ENCODE measurements at places on chromosomes 2 and 18.

DNA sequence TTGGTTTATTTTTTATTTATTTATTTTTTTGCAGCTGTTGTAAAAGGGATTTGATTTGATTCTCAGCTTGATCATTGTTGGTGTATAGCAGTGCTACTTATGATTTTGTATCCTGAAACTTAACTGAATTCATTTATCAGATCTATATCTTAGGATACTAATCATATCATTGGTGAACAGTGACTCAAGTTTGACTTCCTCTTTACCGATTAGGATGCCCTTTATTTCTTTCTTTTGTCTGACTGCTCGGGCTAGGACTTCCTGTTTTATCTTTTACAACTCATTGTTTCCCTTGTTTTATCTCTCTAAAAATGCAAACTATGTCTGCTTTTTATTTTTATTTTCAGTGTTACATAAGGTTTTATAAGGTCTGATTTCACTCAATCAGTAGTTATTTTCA lies 23.6 kb downstream of the SP100 start:
- DNase-seq, result no peak

DNA sequence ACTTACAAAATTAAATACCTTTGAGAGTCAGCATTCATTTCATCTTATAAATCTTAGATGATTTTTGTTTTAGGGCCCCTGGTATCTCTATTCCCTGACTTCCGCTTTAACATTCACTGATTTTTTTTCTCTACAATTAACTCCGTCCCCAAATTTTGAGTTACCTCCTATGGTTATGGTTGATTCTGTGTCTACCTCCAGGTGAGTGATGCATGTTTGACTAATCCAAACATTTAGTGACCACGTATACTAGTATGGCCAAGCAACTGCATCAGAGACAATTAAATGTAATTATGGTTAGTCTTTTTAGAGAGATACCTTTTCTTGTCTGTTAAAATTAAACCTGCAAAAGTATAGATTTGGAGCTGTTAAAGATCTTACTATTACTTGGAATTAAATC lies 120.3 kb downstream of the CCDC102B start:
- DNase-seq, result no peak

- DNase-seq, result no peak
Measured at GRCh38 chr2:205582366-205582765, 99.9 kb upstream of the NRP2 start.

- no peak for DNase-seq
Measured at GRCh38 chr2:42136782-42137124, 32.4 kb upstream of the EML4 start.

DNA sequence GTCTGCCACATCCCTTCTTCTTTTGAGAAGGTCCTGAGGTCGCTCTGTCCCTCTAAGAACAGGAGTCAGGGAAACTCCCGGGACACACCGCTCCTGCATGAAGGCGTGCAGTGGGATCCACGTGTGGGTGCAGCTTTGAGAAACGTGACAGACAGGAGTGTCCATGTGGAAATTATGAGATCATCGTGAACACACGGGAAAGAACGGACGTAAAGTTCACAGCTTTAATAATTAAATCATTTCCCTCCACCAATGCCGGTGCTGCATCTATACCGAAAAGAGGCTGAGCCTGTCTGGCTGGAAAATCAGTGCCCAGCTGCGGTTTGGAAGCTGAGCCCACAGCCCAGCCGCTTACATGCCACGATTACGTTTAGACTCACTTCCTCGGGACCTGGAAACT lies 372.4 kb upstream of the SALL3 start:
- DNase-seq, result no peak

DNA sequence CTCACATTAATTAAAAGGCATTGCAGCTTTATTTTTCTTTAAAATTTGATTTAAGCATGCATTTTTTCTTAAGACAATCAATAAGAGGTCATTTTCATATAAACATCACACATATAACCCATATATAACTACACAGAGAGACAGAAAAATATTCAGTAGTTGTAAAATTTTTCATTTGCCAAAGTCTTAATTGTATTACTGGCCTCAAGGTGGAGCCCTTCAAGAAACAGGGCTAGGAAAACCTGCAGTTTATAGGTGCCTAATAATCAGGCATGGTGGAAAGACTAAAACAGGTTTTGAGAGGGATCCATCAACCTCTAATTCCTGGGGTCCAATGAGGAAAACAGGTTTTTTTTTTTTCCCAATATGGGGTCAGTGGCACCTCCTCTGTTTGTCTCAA lies 71.3 kb upstream of the ZNF804A start:
- no peak for DNase-seq

GRCh38 chr2:141162314-141162713 lies 968.5 kb downstream of the LRP1B start:
- no peak for DNase-seq

DNA sequence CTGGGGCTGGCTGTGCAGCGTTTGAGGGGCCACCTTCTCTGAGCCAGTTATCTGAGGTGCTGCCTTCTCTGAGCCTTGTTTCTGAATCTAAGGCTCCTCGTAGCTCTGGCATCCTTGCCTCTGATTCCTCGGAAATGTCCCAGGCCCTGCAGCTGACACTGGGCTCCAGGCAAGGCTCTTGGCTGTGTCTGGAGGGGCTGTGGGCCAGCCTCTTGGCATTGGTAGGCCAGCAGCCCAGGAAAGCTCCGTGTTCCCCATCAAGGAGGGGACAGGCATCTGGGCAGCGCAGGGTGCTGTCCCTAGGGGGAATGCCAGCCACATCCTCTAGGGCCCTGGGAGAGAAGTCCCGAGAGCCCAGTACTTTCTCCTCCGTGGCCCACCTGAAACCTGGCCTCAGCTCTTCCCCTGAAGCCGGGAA lies 40.7 kb upstream of the TAF1B start:
- no peak for DNase-seq

DNA sequence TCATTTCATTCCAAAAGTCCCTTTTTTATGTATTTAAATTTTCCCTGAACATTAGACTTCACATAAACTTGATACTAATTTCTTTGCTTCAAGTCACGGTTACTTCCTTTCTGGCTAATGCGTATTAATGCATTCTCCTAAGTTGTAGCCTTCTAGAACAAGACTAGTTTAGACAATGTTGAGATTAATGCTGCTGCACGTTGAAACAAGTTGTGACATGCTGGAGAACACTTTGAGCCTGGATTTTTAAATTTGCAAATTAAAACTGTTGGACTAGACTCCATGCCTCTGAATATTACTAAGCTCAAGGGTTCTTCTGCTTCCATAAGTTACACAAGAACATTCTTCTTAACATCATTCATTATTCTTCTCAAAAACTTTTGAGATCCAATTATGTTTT lies 29.1 kb downstream of the ID2 start:
- DNase-seq, result no peak

DNA sequence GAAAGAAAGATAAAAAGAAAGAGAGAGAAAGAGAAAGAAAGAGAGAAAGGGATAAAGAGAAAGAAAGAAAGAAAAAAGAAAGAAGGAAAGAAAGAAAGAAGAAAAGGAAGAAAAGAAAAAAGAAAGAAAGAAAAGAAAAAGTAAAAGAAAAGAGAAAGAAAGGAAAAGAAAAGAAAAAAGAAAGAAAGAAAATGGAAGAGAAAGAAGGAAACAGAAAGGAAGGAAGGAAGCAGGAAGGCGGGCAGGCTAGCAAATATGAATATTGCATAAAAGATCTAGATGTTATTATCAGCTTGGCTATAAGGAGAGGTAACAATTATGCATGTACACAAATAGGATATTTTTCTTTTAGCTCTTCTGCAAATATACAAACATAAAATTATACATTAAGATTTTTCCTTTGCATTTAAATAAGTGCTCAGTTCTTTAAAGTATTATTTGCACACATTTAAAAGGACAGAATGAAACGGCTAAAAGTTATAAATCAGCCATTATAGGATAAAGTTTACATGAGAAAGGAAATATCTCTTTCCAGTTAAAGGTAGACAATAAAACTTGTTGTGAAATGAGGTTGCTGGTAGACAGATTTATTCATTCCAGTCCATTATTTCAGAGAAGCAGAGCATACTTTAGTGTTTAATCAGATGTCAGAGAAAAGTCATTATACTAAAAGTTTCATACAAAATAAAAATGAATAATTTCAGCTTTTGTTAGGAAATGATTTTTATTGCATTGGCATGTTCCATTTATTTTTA lies 511.4 kb downstream of the KCNJ3 start:
- DNase-seq, result no peak
